ENCODE measurements at places on chromosomes 2 and 18. TPM values are rescaled to one million over a fixed set of nuclear protein-coding genes. Genes with fewer than 3 reads are reported as not detected.

The SMYD1 gene
- total RNA-seq = not detected

The CEBPZOS gene
- total RNA-seq = 20.8 TPM

- no peak for DNase-seq
Measured at GRCh38 chr2:51071191-51071590, 39.3 kb upstream of the NRXN1 start.

DNA sequence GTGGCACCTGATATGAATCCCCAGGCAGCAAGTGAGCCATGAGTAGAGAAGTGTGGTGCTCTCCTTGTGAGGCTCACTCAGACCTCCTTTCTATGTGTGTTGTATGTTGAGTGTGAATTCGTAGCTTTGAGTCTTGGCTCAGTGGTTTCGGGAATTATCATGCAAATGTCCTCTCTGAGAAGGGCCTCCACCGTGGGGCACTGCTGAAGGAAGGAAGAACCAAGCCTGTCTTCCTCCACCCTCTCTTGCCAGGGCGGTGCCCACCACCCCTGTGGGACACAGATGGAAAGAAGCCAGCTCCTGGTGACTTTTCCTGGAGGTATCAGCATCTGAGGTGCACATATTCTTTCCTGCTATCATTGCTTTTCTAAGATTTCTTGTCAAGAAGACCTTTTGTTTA lies 156.1 kb downstream of the MYT1L start:
- no peak for DNase-seq

DNA sequence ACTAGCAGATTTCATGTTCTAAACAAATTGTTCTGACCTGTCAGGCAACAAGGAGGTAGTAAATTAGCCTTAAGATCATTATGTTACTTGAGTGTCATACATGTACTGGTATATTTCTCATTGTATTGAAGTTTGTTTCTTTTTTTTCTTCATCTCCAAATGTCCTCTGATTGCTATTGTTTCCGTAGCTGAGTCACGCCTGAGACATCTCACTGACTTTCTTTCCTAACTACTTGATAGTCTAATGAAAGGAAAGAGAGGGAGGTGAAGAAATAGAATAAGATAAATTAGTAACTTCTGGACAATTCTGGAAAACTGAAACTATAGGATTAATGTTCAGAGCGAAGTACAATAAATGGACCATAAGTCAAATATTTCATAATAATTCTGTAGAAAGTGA lies 1049.9 kb downstream of the TSN start:
- DNase-seq = no peak

DNA sequence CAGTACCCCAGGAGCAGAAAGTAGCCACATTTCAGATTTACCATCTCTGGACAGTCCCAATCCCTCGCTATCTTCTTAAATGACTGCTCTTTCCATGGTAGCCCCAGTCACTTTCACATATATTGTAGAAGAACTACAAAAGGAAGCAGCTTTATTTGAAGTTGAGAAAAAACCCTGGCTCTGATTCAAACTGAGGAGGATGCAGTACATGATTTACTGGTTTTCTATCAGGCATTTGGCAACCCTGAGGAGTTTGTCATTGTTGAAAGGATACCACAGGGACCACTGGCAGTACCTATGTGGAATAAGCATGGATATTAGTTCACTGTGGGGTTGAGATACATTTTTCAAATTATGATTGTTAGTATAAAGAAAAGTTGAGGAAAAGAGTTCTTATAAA lies 640.9 kb upstream of the SETBP1 start:
- no peak for DNase-seq

DNA sequence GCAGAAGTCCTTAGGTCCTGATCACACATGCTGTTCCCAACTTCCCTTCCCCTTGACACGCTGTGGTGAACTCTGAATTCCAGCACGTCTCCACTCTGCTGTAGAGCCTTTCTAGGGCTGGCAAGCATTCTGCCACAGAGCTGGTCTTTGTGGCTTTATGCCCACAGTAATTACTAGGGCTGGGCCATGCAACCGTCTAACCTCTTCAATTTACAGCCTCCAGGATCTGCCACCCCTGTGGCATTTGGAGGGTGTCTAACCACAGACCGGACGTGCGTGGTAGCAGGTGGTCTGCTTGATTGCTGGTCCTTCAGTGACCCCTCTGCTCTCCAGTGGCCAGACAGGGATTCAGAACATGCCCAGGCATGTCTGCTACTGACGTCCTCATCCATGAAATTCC lies 43.1 kb upstream of the TGFA start:
- DNase-seq = no peak

GRCh38 chr2:44351676-44352075 lies 9.6 kb downstream of the PREPL start:
- DNase-seq = no peak

DNA sequence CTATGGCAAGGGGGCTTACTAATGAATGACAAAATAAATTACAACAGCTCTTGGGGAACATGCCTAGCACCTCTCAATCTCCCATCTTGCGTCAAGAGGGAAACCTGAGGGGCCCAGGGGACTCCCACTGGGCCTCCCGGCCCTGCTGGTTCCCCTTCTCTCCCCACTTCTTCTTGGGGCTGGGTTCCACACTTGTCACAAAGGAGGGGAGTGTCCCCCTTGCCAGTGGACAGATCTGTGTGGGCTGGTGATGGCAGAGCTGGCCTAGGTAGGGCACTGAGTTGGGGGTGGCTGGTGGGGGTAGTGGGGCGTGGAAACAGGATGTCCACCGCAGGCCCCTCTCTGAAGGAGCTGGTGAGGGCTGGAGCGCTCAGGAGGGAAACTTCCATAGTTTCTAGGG lies 184.0 kb upstream of the HAAO start:
- no peak for DNase-seq

All from esophagus squamous epithelium (tissue), 5 donors.